ENCODE measurements at places on chromosomes 2 and 18. TPM values are rescaled to one million over a fixed set of nuclear protein-coding genes. Genes with fewer than 3 reads are reported as not detected.

- DNase-seq = peak; percentile 44
Observed at GRCh38 chr2:111705711-111706336, 178.2 kb downstream of the ANAPC1 start.

GRCh38 chr18:26703170-26703930 lies 155.0 kb upstream of the KCTD1 start:
- DNase-seq = no peak

GRCh38 chr2:64649013-64649484 lies 4.7 kb downstream of the SERTAD2 start:
- DNase-seq = no peak

- DNase-seq = no peak
Observed at GRCh38 chr18:55031979-55032378, 72.7 kb upstream of the CCDC68 start.

DNA sequence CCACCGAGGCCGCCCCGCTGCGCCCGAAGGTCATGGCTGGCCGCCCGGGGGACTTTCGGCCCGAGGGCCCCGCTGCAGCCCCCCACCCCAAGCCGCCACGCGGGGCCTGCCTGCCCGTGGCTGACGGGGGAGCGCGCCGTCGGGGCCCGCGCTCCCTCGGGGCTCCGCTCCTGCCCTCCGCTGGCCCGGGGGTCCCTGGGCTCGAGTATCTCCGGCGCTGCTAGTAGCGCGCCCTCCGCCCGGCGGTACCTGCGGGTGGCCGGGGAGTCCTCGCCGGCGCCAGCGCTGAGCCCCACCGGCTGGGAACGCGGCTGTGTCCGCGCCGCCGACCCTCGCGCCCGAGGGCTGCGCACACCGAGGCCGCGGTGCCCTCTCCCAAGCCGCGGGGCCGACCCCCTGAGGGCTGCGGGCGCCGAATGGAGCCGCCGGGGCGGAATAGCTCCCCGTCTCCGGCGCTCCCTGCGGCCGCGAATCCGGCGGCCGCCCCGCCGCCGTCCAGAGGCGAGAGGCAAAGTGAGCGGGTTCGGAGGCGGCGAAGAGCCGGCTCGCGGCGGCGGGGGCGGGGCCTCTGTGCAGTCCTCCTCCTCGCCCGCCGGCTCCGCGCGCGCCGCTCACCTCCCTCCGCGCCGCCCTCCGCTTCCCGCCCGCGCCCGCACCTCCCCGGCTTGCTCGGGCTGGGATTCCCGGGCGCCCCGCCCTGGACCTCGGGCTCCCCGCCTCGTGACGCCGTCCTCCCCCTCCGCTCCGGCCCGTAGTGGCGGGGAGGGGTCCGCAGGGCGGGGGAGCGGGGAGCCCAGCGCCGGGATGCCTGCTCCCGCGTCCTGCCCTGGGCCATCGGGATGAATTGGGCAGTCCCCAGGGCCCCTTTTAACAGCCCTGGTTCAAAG lies at the start of gene KCNG3:
Gene KCNG3, minus strand, starts transcription at position 515 of the 887 bp plus-strand sequence. Its CDS starts 481 bp downstream, at position 34.
- peak; percentile 73 for DNase-seq

GRCh38 chr2:10269711-10270610 lies 32.7 kb upstream of the HPCAL1 start:
- DNase-seq = no peak

DNA sequence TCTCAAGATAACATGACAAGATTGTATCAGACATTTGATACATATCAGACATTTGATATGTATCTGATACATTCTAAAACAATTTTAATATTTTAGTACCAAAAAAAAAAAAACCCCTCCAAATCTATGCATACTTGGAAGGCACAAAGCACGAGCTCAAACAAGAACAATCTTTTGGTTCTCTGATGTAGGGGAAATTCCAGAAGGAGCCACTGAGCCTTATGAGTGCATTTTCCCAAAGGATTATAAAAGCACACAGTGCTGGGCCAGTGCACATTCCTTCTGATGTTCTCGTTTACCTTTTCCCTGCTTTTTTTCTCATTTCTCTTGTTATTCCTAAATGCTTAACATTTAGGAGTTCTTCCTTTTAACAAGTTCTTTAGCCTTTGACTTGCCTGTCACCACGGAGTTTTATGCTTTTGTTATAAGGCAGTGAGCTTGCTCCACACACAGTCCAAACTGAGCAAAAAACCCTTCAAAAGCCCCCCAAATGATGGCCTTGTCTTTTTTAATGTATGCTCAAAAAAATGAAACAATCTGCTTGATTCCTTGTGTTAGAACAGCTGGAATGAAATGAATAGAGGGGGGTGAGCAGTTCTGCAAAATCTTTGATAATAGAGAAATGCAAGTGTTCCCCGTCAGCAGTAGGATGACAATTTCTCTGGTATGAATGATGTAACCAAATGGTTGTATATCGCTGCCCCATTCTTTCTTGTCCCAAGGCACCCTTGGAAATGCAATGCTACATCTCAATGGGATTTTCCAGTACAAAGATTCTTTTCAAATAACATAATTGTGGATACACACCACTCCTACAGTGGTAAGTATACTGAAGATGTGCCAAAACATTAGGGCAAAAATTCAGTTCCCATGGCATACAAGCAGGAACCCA lies 597.2 kb upstream of the ZEB2 start:
- DNase-seq = no peak

- peak; percentile 67 for DNase-seq
Observed at GRCh38 chr2:207474863-207475485, 54.8 kb upstream of the CREB1 start.

DNA sequence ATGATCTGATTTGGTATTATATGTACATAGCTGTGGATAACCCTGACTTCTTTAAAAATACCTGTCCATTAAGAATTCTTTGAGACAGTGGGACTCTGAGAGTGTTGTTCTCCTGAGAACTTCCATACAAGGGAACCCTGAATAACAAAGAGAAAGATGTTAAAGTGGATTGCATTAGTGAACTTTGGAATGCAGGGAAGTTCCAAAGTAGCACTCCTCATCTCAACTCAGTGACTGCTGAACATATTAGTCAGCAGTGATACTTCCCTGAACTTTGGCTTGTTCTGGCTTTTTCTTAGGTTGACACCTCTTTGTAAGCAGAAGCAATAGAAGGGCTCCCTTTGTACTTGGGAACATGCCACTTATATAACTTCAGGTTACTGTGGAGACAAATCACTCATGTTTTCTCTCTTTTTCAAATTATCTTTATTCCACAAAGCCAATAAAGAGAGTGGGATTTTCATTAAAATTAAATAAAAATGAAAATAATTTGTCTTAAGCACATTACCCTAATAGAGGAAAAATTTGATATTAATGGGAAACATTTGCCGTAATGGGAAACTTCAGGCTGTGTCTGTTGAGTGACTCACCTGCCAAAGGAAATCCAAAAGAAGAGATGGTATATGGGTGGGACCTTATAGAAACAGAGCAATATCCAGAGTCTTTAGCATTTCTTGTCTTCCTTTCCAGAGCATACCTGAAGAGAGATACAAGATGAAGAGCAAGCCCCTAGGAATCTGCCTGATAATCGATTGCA lies 33.3 kb downstream of the CFLAR start:
- DNase-seq = no peak

GRCh38 chr2:222912117-222912516 lies 51.3 kb downstream of the ACSL3 start:
- DNase-seq = no peak

GRCh38 chr2:86274265-86274917 lies 63.0 kb downstream of the REEP1 start:
- no peak for DNase-seq

DNA sequence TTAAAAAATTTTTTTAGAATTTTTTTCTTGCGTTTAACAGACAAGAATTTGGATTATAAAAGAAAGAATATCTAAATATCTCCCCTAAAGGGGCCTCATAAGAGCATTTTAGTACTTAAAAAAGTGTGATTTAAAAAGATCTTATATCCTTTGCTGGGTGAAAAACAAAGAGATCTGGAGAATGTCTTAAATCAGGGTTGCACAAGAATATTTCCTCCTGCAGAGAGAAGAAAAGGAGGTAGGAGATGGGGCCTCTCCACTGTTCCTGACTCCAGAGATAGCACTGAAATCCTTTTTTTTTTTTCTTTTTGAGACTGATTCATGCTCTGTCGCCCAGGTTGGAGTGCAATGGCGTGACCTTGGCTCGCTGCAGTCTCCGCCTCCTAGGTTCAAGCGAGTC lies 68.5 kb upstream of the OSR1 start:
- DNase-seq = no peak

- DNase-seq = peak; percentile 67
Observed at GRCh38 chr18:63074981-63075404, 244.6 kb downstream of the BCL2 start.

NT5DC4 gene
- total RNA-seq = not detected

ABCB11 gene
- not detected for total RNA-seq

CHN1 gene
- total RNA-seq = 0.50 TPM

HMSD gene
- total RNA-seq = 0.26 TPM

TUBA3D gene
- total RNA-seq = not detected

MAL gene
- total RNA-seq = 188 TPM
